ENCODE measurements at places on chromosomes 4 and X.

- no peak for DNase-seq
These were observed 22.0 kb upstream of the TMPRSS11B start for GRCh38 chr4:68267433-68267944.

DNA sequence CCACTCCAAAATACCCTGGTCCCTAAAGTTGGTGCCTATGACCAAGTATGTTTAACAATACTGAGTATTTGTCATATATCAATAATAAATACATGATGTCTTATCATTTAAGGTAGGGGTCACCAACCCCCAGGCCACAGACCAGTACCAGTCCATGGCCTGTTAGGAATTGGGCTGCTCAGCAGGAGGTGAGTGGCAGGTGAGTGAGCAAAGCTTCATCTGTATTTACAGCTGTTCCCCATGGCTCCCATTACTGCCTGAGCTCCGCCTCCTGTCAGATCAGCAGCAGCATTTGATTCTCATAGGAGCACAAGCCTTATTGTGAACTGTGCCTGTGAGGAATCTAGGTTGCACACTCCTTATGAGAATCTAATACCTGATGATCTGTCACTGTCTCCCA lies 126.2 kb downstream of the HNRNPD start:
- DNase-seq = no peak

GRCh38 chr4:169239221-169239905 lies 31.4 kb downstream of the SH3RF1 start:
- no peak for DNase-seq

GRCh38 chr4:163967263-163967662 lies 472.8 kb downstream of the TMA16 start:
- DNase-seq = no peak

GRCh38 chrX:132591719-132592275 lies 103.0 kb upstream of the MBNL3 start:
- DNase-seq = no peak

DNA sequence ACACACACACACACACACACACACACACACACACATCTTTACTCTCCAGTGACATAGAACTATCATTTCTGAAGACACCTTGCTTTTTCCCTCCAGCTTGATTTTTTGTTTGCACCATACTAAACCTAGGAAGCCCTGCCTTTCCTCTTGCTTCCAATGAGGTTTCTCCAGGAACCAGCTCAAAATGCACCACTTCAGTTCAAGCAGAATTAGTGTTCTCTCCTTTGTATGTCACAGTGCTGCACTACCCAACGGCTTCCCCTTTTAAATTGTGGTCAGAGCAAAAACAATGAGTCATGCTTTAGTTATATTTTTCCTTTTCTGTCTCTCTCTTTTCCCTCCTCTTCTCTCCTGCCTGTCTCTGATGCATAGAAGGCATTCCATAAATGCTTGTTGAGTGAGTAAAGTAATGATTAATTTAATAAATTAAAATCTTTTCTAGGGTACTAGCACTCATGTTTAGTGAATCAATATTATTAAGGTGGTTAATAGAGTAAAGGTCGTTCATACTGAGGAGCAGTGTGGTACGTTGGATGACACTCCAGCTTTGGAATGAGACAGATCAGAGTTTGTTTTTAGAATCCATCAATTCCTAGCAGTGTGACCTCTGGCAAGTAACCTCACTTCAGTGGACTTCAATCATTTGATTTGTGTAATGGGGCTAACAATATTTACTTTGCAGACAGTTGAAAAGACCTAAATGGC lies 5.9 kb downstream of the RTL3 start:
- DNase-seq = no peak

DNA sequence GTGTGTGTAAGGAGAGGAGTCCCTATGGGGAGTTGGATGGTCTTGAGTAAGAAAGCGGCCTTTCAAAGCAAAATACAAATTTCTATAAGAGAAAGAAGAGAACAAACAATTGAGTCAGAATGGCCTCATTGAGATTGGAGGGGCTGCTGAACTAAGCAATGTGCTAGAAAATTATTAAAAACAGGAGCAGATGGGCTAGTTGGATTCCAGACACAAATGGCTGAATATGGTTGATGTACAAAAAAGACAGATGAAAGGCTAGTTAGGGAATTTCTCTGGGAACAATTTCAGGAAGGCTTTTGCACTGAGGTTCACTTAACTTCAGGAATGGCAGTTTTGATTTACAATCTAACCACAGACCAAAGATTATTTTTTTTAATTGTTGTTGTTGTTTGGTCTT lies 1806.8 kb upstream of the TENM3 start:
- no peak for DNase-seq

DNA sequence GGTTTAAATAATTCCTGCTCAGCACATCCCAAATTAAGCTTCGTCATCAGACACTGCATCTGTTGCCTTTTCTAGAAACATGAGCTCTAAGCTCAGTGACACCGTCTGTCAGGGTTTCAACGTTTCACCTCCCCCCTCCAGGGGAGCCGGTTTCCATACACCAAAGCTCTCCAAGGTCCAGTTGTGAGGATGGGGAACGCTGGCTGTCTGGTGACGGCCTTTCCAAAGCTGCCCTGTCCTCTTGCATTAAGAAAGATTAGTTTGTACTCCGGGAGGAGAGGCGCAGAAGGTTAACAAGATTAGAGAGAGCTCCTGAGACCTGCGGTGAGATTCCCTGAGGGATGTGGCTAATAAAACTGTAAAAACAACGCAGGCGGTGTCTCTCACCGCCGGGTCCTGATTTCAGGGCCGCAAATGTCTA lies 43.2 kb downstream of the ASMT start:
- peak; percentile 28 for DNase-seq

DNA sequence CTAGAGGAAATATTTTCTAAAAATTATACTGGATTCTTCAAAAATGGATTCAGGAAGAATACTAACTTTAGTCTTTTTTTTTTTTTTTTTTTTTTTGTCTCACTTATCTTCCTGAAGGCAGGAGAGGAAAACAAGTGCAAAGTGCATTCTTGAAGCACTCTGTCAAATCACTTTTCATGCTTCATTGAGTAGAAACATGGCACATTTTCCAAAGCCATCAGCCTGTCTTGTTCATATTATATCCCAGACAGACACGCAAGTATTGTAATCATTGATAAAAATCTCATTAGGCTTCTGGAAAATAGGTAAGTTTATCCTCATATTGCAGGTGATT lies 1.2 kb downstream of the BBS12 start:
- no peak for DNase-seq

DNA sequence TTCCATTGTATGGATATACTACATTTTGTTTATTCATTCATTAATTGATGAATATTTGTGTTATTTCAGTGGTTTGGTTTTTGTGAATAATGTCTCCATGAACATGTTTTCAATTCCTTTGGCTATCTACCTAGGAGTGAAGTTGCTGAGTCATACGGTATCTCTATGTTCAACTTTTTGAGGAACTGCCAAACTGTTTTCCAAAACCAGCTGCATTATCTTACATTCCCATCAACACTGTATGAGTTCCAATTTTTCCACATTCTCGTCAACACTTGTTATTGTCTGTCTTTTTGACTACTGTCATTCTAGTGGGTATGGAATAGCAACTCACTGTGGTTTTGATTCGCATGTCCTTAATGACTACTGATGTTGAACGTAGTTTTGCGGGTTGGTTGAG lies 388.6 kb upstream of the MAGEB2 start:
- no peak for DNase-seq

DNA sequence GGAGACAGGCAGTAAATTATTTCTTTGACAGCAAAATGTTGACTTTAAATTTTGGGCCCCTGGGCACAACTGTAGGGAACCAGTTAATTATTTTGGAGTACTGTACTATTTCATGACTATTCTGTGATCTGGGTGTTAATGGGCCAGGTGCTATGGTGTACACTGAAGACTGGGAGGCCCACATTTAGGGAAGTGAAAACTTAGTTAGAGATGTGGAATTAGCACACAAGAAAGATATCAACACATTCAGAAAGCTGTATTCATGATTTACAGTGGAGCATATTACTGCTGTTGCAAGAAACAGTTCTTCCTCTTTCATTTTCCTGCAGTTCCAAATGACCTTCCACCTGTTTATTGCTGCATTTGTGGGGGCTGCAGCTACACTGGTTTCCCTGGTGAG lies 12.4 kb downstream of the PLP1 start:
- DNase-seq = no peak

GRCh38 chr4:74772106-74772505 lies 22.2 kb downstream of the BTC start:
- DNase-seq = no peak

- no peak for DNase-seq
These were observed 129.2 kb upstream of the KLHL4 start for GRCh38 chrX:87388381-87388780.

DNA sequence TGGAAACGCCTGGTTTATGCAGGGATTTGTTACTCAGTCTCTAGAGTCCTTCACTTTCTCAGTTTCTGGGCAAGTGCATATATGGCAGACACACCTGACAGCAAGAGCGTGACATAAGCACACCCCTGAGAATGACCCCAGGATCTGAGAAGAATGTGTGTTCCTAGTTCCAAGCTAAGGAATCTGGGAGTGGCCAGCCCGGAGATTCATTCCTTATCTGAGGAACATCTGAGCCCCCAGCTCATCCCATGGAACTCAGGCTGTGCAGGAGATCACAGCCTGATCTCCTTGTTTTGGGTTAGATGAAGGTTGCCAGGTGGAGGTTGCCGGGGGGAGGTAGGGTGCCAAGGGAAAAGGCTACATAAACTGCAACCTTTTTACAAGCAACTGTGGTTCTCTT lies 23.8 kb upstream of the KIAA0232 start:
- no peak for DNase-seq

DNA sequence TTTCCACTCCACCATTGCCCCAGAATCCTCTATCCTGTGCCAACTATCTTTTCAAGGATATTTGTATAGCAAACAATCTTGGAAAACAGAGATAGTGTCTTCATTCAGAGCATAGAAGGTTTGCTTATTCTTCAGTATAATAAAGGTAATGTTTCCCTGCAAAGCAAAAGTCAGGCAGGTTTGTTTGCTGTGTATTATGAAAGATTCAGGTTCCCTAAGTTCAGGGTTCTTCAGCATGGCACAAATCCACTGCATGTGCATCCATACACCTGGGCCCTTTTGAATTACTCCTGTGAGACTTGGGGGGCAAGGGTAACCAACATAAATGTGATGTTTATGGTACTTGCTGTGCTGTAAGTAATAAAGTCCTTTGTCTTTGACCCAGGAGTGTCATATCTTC lies 33.2 kb upstream of the ZC4H2 start:
- DNase-seq = no peak

DNA sequence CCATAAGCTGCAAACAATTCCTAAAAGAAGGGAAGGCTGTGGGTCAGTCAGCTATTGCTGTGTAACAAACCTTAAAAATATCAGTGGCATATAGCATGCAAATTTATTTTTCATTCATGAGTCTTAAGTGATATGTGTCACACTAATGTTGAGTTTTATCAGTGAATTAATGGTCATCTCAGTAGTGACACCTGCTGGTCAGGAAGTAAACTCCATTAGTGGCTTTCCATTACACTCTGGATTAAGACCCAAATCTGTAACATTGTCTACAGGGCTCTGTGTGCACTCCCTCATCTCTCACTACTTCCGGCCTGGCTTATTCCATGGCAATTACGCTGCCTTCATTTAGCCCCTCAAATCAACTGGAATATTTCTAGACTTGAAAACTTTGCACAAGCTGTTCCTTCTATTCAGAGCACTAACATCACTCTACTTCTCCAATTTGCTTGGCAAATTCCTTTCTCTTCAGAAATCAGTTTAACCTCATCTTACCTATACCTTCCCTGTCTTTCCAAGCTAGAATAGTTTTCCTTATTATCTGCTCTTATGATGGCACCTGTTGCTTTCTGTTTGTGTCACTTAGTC lies 217.3 kb upstream of the TAPT1 start:
- no peak for DNase-seq

GRCh38 chrX:68807818-68808217 lies 21.0 kb upstream of the EFNB1 start:
- DNase-seq = no peak

- DNase-seq = no peak
These were observed 72.7 kb upstream of the SLIT2 start for GRCh38 chr4:20178902-20179576.

GRCh38 chrX:69285401-69285877 lies 120.2 kb upstream of the PJA1 start:
- DNase-seq = no peak

- no peak for DNase-seq
These were observed 67.3 kb downstream of the SPRY1 start for GRCh38 chr4:123463869-123464268.

DNA sequence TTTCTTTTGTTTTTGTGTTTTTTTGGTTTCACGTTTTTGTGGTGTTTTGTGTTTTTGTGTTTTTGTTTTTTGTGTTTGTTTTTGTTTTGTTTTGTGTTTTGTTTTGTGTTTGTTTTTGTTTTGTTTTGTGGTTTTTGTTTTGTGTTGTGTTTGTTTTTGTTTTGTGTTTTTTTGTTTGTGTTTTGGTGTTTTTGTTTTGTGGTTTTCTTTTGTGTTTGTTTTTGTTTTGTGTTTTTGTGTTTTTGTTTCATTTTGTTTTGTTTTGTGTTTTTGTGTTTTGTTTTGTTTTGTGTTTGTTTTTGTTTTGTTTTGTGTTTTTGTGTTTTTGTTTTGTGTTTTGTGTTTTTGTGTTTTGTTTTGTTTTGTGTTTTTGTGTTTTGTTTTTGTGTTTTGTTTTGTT lies 20.9 kb downstream of the CSF2RA start:
- DNase-seq = no peak

GRCh38 chr4:180156684-180157083 lies 2086.5 kb upstream of the TENM3 start:
- DNase-seq = no peak

DNA sequence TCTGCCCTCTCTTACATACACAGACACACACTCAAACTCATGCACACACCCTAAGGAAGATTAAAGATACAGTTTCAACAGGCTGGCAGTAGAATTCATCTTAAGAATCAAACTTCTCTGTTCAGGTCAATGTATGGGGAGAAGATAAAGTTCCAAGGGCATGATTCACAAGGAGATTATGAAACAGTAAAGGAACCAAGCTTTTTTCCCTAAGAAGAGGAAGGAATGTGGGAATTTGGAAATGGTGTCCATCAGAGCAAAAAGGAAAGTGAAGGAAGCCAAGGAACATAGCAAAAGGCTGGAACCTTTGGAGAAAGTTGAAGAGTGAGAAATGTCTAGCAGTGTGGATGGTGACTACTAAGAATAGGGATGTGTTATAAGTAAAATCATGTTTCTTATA lies 191.0 kb upstream of the NPY2R start:
- no peak for DNase-seq

DNA sequence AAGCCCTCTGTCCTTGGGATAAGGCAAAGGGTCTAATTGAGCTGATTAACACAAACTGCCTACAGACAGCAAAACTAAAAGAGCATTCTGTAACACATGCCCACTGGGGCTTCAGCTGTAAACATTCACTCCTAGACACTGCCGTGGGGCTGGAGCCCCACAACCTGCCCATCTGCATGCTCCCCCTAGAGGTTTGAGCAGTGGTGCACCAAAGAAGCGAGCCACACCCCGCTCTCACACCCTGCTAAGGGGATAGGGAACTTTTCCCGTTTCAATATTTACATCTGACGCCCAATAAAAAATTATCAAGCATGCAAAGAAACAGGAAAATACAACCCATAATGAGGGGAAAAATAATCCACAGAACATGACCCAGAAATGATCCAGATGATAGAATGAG lies 46.9 kb upstream of the HSD17B10 start:
- DNase-seq = no peak
